ENCODE measurements at places on chromosomes 1 and 21.

- no peak for DNase-seq
These were observed 24.0 kb upstream of the COL16A1 start for GRCh38 chr1:31727849-31728248.

GRCh38 chr1:224761245-224761644 lies 145.1 kb downstream of the CNIH3 start:
- no peak for DNase-seq

GRCh38 chr1:229529639-229530038 lies 21.5 kb upstream of the NUP133 start:
- DNase-seq = no peak

GRCh38 chr1:43796111-43796581 lies 88.8 kb downstream of the ST3GAL3 start:
- DNase-seq = no peak

GRCh38 chr1:230293390-230293700 lies 132.8 kb downstream of the PGBD5 start:
- DNase-seq = no peak

DNA sequence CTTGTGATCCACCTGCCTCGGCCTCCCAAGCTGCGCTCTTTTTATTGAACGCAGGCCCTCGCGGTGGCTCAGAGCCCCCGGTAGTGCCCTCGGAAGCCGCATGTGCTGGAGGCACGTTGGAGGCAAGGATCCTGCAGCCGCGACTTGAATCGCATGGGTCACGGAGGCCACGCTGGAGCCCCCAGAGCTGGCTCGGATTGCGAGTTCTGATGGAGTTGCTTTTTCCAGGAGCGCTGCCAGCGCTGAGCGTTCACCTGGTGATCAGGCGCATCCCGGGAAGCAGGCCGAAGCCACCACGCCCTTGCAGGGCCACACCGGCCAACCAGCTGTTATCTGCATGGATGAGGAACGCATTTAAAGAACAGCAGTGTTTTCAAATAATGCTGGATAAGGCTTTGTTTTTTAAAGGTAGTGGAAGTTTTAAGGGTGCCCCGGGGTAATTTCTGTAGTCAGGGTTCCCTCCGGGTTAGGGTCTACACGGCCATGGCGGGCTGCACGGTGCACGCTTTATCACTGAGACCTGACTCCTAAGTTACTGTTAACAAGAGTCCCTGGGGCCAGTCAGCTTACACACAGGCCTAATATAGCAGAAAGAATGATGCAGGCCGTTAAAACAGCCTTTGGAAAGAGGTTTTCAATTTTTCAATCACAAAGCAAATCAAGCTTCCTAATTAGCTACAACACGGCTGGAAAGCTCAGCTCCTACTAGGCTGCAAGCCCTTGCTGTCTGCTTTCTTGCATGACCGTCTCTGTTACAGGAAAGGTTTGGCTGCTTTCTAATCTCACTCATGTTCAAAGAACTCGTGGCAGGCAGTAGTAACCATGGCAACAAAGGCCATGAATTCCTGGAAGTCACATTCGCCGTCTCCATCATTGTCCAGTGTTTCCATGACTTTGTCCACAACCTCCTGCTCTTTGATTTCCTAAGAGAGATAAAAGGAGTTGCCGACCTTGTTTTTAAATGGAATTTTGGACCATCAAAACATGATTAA lies 6.0 kb downstream of the S100B start:
- no peak for DNase-seq

DNA sequence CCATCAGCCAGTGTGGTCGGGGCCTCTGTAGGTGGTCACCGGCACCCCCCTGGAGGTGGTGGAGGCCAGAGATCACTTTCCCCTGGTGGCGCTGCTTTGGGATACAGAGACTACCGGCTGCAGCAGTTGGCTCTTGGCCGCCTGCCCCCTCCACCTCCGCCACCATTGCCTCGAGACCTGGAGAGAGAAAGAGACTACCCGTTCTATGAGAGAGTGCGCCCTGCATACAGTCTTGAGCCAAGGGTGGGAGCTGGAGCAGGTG lies 961 bp downstream of the RBM15 start:
- no peak for DNase-seq

DNA sequence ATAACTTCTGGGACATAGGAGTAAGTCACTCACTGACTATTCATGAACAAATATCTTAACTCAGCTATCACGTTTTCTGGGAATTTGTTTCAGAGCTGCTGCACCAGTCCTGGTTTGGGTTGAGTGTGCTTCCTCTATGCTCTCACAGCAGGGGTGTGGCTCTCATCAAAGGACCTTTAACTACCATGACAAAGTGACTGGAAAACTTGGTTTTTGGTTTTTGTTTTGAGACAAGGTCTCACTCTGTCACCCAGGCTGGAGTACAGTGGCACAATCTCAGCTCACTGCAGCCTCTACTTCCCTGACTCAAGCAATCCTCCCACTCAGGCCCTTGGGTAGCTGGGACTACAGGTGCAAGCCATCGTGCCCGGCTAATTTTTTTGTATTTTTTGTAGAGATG lies 4.1 kb downstream of the ILDR2 start:
- DNase-seq = no peak

GRCh38 chr1:76620371-76620770 lies 246.9 kb upstream of the ST6GALNAC5 start:
- no peak for DNase-seq

DNA sequence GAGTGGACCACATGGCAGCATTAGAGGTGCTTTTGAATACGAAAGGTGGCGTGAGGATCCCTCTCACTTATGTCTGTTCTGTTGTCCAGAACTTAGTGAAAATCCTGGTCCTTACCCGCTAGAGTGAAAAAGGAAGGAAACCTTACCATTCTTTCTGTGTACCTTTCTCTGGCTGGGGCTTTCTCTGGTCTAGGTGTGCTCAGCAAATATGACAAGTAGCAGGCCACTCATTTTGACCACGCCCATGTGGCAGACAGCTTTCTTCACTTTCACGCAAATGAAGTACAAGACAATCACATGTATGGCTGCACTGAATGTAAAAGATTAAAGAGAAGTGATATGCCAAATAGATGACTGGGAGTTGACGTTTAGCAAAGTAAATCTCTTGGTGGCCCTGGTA lies 131.9 kb downstream of the FGGY start:
- no peak for DNase-seq

DNA sequence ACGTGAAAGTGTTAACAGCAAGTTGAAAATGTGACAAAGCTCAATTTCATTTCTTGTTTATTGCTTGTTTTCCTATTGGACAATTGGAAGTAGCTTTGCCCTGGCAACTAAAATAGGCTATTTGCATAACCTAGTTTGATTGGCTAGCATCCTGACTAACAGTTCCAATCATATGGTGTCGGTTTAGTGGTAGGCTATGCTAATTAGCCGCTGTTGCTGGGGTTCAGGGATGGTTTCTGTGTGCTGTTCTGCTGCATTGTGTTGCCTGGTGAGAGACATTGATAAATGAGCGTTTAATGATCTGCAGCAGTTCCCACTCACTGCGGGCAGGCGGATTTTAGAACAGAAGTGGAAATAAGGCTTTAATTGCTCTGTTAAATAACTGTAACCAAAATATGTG lies 68.5 kb downstream of the DYRK1A start:
- no peak for DNase-seq

- no peak for DNase-seq
These were observed 404.8 kb downstream of the PCP4 start for GRCh38 chr21:40272037-40272436.

DNA sequence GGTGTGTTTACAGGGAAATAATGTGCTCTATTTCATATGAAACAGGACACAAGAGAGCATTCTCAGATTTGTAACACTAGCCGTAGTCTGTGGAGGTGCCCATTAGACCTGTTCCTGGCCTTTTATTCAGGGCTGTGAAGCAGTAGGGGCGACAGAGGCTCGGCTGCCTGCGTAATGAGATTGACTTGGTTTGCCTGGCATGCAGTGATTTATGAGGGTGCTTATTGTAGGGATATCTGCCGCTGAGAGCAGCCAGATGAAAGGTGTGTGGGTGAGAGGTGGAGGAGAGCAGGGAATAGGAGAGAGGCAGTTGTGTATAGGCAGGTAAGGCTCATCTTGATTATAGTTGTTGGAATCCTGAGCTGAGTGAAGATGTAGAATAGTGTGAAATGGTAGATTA lies 51.3 kb downstream of the DNAJC6 start:
- DNase-seq = no peak

DNA sequence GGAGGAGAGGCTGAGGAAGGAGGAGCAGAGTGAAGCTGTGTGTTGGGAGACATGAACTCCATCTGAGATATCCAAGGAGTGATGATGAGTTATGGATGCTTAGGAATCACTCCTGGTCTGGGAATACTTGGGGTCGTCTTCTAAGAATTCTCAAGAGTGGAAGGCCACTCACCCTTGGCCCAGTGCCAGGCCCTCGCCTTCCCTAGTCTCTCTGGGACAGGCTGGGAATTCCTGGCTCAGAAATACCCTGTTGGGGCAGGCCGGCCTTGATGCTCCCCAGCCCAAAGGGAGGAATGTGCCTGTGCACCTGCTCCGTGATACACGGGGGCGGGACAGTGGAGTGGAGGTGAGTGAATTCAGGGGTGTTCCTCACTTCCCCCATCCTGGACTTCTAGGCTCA lies 12.6 kb upstream of the LMNA start:
- DNase-seq = no peak

GRCh38 chr1:151058692-151059091 lies 730 bp downstream of the CDC42SE1 start:
- no peak for DNase-seq

- no peak for DNase-seq
These were observed 10.7 kb upstream of the SLC2A5 start for GRCh38 chr1:9079988-9080704.

Measured in activated CD8-positive, alpha-beta memory T cell treated with anti-CD3 and anti-CD28 coated beads for 24 hours (primary cell).